ENCODE measurements at places on chromosomes 2 and 18.

DNA sequence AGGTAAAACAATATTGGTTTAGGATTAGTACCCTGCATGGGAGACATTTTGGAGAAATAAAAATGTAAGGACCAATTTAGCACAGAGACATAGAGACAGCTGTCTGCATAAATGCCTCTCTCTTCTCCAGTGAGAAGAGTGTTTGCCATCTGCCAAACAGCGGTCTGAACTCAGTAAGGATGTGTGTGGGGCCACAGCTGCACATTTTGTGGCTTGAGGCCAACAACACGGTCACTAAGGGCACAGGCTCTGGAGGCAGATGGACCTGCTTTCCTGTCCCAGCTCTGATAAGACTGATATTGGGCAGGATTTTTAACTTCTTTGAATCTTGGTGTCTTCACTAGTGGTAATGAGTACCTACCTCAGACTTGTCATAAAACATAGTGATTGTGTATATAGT lies 10.2 kb downstream of the ZBTB14 start:
- no peak for DNase-seq

- no peak for DNase-seq
These were observed 178.0 kb downstream of the HDAC4 start for GRCh38 chr2:239222706-239223309.

GRCh38 chr2:134052173-134052572 lies 201.7 kb upstream of the MGAT5 start:
- no peak for DNase-seq

- no peak for DNase-seq
These were observed 1.6 kb upstream of the ASIC4 start for GRCh38 chr2:219512524-219513216.

GRCh38 chr2:136482006-136482405 lies 283.3 kb upstream of the THSD7B start:
- no peak for DNase-seq

DNA sequence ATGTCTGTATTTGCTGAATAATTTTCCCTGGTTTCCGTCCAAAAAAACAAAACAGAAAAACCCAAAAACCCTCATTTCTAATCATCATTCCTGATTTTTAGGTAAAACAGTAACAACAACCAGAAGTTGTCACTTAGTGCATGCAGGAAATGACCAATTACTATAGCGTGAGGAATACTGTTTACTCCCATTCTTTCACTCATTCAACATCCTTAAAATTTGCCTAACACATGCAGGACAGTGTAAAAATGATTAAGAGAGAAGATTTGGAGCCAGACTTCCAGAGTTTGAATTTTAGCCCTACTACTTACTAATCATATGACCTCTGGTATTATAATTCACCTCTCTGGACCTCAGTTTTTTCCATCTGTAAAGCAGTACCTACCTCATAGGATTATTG lies 83.1 kb downstream of the FIGN start:
- DNase-seq: no peak

DNA sequence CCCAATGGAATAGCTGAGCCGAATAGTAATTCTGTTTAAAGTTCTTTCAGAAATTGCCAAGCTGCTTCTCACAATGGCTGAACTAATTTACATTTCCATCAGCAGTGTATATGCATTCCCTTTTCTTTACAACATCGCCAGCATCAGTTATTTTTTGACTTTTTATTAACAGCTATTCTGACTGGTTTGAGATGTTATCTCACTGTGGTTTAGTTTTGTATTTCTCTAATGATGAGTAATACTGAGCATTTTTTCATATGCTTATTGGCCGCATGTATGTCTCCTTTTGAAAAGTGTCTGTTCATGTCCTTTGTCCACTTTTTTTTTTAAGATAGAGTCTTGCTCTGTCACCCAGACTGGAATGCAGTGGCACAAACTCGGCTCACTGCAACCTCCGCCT lies 100.7 kb downstream of the C2orf74 start:
- DNase-seq: no peak

- DNase-seq: no peak
These were observed 132.8 kb downstream of the L3MBTL4 start for GRCh38 chr18:6281874-6282273.

- no peak for DNase-seq
These were observed 76.4 kb upstream of the ZEB2 start for GRCh38 chr2:144596073-144596871.

DNA sequence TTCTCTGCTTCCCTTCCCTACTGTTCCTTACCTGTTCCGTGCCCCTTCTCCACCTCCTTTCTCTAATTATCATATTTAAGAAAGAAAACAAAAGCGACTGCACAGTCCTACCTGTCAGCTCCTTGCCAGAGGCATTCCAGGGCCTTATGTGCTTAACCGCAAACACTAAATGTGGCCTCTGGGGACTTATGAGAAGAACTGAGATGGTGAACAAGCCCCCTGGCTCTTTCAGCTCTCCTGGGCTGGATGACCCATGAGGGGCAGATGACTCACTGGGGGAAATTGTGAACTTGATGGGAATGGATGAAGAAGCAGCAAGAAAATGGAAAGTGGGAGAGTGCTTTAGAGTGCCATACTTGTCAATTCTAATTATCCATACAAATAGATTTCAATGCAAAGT lies 106.3 kb upstream of the LYPD1 start:
- DNase-seq: no peak

- no peak for DNase-seq
These were observed 891.3 kb upstream of the SLC39A10 start for GRCh38 chr2:194765723-194766122.

- DNase-seq: no peak
These were observed 22.2 kb downstream of the HK2 start for GRCh38 chr2:74856004-74856578.

GRCh38 chr2:173550143-173550542 lies 195.5 kb downstream of the CDCA7 start:
- DNase-seq: no peak

DNA sequence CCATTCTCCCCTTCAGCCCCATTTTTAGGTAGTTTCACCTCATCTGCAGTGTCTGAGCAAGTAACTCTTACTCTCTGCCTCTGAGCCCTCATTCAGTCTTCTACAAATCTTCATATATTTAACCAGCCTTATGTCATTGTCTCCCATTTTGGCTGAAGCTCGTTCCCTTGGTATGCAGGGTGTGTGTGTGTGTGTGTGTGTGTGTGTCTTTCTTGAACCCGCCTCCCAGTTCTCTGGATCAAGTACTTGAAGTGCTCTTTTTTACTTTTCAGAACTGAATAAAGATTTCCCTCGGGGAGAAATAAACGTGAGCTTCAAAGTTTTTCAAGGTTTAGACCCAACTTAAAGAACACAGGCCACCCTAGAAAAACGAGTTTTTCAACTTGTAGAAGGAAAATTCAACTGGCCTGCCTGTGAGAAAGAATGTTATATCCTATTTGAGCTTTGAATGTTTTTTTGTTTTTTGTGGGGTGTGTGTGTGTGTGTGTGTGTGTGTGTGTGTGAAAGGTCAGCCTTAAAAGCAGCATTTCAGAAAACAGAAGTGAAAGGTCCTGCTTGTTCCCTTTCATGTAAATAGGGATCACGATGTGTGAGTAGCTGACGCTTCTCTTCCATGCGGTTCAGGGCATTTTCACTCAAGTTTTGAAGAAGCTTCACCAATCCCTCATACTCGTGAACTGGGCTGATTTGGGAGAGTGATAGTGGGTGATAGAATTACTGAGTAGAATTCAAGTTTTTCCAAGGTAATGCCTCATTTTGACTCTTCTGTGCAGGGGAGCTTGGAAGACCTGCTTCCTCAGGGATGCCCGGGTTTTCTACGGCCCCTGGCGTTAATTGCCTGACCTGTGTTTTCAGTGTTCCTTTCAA lies 50.6 kb upstream of the EML6 start:
- no peak for DNase-seq

All from central memory CD4-positive, alpha-beta T cell (primary cell).